ENCODE measurements at places on chromosomes 12 and 14.

- no peak for DNase-seq
These were observed 17.2 kb downstream of the RILPL1 start for GRCh38 chr12:123516216-123516780.

- DNase-seq: no peak
These were observed 221.8 kb downstream of the PRKD1 start for GRCh38 chr14:29705801-29706200.

DNA sequence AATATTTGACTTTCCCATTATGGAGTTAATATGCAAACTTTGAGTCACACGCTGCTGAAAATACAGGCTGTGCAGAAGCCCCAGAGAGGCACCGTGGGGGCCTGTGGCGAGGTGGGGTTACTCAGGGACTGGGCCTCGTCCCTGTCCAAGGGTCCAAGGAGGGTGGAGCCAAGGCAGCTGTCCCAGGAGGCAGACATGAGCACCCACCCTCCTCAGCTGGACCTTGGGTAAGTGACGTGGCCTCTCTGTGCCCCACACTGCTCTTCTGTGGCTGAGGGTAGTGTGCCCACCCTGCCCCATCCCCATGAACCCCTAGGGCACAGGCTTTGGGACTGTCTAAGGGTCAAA, 39.4 kb downstream of the FAM222A start:
- DNase-seq: no peak

DNA sequence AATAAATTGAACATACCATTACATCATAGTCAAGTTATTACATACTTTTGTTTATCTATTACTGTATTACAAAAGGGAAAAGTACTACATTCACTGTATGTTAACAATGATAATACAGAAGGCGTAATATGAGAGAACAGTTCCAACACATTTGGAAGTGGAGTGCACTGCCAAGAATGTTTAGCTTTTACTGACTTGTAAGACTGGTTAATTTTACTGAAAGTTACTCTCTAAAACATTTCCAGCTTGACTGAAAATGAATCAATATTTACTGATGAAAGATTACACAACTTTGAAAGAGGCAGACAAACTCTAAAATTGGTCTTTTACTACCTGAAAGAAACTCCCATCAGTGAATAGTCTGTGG, 728.5 kb downstream of the FSCB start:
- DNase-seq: no peak

DNA sequence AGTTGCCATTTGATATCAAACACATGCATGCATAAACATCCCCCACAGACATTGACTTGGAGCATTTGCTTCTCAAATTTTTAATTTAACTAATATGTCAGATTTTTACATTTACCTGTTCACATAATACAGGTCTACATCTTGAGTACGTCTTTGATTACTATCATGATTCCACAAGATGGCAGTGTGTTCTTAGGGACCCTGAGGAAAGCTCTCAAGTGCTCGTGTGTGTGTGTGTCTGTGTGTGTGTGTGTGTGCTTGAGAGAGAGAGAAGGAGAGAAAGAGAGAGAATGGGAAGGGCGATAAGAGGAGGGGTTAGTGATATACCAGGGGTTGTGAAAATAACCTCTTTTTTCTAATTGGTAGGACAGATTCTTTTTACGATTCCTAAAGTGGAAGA, 167.1 kb upstream of the OR4E1 start:
- no peak for DNase-seq

GRCh38 chr12:3685830-3686229, 67.1 kb downstream of the CRACR2A start:
- no peak for DNase-seq

- DNase-seq: no peak
These were observed 20.2 kb downstream of the PRKCH start for GRCh38 chr14:61341275-61342206.

GRCh38 chr12:75205558-75205957, 4.1 kb downstream of the KCNC2 start:
- no peak for DNase-seq

GRCh38 chr12:124087266-124088051, 114.4 kb downstream of the ZNF664 start:
- DNase-seq: no peak

DNA sequence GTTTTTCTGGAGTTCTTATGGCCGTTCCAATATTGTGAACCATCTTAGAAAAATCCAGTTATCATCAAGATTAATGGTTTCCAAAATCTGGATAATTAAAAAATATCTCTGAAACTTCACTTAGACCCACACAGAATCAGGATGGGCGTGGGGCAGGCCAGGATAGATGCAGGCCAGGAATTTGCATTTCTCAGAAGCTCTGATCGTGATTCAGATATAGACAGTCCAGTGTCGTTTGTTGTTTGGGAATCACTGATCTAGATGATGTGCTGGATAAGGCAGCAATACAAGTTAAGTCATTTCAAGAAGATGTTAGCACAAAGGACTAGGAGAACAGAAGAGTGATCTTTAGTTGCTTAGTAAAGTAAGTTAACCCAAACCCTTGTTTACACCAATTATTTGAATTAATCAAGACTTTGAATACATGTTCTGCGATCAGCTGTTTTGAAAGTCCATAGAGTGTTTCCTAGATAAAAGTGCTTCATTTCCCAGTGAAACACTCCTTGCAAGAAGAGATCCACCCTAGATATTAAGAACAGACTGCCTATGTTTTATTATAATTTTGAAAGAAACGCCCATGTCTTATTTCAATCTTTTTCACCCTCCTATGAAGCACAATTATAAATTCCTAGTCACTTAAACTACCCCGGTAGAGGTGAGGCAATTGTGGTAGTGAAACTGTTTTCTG, 90.9 kb downstream of the NEDD1 start:
- no peak for DNase-seq

DNA sequence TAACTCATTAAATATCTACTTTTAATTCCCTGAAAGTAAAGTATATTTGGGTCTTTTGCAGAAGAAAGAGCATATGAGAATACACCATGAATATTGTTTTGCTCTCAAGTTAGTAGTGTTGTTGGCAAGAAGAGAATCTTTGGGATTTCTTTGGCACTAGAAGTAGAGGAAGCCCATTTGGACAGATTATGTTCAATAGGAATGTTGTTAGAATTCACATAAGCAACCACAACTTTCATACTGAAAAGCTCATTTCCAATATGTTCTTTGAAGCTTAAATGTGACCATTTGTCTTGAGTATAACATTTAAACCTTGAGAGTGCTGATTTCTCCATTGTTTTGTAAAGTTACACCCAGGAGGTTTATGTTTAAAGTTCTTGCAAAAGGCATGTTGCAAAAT, 37.6 kb downstream of the PLEKHG7 start:
- DNase-seq: no peak

DNA sequence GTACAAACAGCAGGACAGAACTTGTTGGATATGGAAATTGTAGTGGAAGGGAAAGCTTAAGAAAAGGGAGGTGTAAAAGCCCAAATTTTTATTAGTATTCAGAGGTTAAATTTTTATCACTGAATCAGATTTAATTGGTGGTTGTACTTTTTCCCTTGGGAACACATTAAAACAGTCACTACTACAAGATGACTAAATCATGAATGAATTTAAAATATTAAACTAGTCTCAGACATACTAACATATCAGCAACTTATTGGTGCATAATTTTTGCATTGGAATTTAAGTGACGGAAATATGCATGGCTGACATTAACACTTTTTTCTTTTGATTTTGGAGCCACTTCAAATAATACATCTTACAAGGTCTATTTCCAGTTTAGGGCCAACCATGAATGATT, 27.6 kb downstream of the SAMD4A start:
- no peak for DNase-seq

DNA sequence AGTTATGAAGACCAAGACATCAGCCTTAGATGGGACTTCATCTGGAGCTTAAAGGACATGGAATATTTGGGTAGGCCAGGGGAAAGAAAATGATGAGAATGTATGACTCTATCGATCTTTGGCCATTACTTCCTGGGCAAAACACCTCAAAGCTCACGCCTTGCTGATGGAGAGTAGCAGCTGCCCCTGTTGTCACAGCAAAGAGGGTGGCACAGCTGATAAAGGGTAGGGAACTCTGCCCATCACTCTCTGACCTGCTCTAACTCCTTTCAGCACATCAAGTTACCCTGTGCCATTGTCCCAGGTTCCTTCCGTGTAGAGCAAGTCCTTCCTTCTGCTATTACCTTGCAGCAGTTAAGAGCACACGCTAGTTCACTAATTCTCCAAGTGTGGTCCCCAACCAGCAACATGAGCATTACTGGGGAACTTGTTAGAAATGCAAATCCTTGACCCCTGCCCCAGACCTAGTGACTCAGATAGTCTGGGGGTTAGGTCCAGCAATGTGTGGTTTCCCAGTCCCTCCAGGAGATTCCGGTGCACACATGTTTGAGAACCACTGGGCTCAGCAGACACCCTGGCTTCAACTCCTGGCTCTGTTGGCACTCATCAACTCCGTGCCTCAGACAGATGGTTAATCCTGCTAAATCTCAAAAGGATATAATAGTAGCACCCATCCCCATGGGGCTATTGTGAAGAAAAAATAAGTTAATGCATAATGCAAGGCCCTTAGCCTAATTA, 93.7 kb upstream of the EEA1 start:
- DNase-seq: no peak

DNA sequence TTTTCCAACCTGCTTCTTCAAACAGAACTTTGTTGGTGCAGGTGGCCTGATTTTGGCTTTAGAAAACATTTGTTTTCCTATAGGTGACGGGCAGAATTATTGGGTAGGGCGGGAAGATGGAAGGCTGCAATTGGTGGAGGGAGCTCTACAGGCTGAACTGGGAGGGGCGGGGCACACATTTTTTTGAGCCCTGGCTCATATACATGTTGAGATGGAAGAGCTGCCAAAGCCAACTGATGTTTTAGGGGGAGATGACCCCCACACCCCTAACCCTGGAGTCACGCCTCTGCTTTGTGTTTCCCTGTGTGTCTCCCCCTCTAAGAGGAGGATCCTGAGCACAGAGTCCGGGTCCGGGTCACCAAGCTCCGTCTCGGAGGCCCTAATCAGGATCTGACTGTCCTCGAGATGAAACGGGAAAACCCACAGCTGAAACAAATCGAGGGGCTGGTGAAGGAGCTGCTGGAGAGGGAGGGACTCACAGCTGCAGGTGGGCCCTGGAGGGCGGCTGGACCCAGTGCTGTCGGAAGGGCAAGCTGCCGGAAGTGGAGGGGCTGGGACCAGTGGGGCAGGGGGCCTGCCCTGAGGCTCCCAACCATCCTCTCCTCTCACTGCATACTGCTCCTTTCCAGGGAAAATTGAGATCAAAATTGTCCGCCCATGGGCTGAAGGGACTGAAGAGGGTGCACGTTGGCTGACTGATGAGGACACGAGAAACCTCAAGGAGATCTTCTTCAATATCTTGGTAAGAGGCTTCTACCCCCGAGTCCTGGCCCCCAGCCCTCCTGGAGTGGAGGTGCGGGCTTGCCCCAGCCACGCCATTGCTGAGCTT, 18.6 kb downstream of the AGAP2 start:
- DNase-seq: no peak

GRCh38 chr12:70364695-70365397, 1.2 kb upstream of the KCNMB4 start:
- no peak for DNase-seq

DNA sequence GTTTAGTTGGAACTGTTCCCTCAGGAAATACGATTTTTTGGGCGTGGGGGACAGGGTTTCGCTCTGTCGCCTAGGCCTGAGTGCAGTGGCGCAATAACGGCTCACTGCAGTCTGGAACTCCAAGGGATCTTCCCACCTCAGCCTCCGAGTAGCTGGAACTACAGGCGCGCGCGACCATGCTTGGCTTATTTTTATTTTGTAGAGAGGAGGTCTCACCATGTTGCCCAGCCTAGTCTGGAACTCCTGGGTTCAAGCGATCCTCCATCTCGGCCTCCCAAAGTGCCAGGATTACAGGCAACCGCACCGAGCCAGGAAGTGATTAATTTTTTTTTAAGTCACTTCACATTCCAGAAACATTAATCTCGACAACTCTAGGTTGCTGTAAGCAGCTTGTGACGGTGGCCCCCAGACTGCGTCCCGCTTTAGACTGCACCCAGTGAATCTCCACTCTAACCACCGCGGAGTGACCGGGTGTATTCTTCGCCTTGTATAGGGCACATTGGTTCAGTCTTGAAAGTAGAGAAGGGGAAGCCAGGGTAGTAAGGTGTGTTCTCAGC, 830 bp upstream of the MIS18BP1 start:
- DNase-seq: no peak

All from esophagus squamous epithelium (tissue), 5 donors.